Stimulated activated CD4-positive, alpha-beta T cell treated with anti-CD3 and anti-CD28 coated beads, Interleukin-12 subunit alpha, Interleukin-12 subunit beta, amount 100 ng/mL, for 4 hours (primary cell): ENCODE measurements at places on chromosomes 7 and 10.

DNA sequence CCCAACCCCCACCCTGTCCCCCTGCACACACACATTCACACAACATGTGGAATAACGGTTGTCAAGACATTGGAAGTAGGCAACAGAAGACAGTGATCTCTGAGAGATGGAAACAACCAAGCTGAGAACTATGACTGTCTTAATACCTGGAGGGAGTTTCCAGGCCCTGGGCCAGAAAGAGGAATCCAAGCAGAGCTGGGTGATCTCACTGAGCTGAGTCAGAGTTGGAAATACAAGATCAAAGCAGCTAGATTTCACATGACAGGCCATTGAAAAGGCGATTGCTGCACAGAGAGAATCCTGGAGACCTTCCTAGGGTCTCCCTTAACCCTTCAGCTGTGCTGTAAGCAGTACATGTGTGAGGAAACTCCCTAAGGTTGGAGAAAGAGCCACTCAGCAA is 165.8 kb upstream of the PRSS1 start:
- DNase-seq, result peak; percentile 13

DNA sequence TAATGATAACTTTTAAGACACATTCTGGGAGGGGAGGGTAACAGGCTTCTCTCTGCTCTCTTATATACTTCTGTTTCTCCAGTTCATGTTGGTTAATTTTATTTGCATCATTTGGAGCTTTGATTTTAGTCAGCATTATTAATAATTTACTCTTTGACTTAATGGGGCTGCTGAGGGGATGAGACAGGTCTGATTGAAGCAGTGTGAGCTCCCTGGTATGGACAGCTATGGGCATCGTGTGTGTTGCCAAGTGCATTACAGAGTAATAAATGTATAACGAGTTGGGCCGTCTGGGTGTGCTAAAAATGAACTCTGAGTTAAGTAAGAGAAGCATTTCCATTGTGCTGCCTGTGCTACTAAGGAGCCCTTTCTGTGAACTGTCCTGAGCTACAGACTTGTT is 31.7 kb upstream of the IKZF1 start:
- no peak for DNase-seq

DNA sequence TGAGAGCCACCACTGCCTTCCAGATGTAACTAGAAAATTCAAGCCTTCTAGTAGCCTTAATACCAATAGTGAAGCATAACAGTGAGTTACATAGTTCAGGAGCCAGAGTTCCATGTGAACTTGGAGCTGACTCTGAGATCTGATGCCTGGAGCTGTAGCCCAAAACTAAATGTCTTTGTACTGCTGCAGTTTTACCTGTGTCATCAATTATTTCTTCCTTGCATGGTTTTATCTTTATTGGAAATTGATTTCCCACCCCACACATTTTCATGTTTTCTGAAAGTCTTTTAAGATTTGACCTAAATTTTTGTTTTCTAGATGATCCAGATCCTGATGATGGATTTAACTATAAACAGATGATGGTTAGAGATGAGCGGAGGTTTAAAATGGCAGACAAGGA is 17.0 kb downstream of the OPN1SW start:
- no peak for DNase-seq

GRCh38 chr10:23606456-23606855 is 167.6 kb downstream of the OTUD1 start:
- DNase-seq, result no peak

GRCh38 chr7:110922906-110923305 is 168.0 kb upstream of the LRRN3 start:
- DNase-seq, result no peak

DNA sequence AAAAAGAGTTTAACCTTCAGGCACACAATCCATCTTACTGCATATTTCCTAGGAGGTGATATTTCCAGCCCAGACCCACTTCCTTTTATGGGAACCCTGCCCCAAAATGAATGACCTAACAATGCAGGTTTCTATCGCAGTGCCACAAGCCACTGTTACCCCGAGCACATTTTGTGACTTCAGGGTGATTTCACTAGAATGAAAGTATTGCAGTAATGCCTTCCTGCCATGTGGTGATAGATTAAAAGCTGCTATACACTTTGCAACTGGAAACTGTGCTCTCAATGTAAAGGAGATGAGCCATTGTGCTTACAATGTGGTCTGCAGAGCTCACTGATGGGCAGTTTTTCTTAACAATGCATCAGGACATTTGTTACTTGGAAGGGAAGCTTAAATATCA is 90.5 kb upstream of the RSU1 start:
- DNase-seq, result no peak

DNA sequence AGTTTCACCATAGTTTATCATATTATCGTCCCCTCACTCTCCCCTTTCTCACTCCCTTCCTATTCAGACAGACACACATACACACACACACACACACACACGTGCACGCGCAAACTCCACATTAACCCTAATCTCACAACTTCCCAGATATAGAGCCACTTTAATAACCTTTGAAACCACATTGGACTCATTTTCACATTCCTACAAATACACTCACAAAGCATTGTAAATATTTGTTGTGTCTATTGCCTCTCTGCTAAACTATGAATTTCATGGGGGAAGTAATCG is 433.6 kb downstream of the GRM8 start:
- no peak for DNase-seq

- DNase-seq, result no peak
Measured at GRCh38 chr7:42022056-42022455, 215.0 kb downstream of the GLI3 start.

- no peak for DNase-seq
Measured at GRCh38 chr7:39355664-39356063, 210.5 kb upstream of the YAE1 start.

GRCh38 chr10:132728741-132729140 is 57.2 kb downstream of the NKX6-2 start:
- DNase-seq, result no peak

- no peak for DNase-seq
Measured at GRCh38 chr7:105065104-105065503, 51.1 kb downstream of the KMT2E start.
